Ecto neural progenitor cell (in vitro differentiated cells): ENCODE measurements at places on chromosomes 2 and 18.

DNA sequence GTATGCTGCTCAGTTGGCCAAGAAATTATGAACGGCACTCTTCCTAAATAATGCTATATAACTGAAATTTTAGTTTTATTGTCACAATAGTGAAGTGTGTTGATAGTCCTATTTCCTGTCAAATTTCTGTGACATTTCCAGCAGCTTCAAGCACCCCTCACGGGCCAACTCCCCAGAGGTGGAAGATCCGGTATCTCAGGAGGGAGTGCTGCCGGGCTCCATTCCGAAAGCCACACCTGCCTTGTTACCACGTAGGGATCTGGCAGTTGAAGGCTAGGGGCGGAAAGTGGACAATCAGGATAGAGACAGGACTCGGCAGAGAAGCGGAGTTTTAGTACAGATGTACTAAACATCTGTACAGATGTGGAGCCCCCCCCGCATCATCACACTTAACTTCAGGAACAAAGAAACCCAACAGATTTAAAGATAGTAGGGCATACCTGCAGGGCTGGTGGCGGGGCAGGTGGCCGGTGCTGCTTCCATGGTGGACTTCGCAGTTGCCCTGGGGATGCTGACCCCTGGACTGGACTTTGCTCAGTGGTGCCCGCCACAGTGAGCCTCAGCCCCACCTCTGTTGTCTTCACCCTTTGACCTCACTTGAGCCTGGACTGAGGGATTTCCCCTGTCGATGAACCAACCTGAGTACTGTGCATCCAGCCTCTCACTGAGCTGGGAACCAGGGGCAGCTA, 22.3 kb downstream of the ASAP2 start:
- no peak for DNase-seq

DNA sequence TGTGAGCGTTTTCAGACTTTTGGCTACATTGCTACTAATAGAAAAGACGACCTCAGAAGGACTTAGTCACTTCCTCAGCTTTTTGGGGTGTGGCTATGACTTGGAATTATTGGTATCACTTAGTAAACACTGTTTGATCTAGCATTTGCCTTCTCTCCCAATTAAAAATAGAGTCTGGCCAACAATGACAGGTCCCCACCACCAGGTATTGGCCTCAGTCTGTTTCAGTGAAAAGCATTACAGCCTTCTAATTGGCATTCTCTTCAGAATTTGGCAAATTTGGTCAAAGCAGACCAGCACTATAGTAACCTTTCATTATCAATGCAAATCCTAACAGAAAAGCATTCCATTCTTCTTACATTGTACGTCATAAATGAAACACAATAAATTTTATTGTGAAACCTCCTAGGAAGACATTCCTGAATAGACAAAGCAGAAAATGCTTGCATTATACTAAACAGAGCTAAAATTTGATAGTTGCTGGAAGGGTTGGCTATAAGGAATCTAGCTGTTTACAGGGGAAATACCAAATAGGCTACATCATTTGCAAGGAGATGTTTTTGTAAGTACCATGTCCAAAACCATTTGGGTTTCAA, 613.9 kb downstream of the IRS1 start:
- DNase-seq = no peak

DNA sequence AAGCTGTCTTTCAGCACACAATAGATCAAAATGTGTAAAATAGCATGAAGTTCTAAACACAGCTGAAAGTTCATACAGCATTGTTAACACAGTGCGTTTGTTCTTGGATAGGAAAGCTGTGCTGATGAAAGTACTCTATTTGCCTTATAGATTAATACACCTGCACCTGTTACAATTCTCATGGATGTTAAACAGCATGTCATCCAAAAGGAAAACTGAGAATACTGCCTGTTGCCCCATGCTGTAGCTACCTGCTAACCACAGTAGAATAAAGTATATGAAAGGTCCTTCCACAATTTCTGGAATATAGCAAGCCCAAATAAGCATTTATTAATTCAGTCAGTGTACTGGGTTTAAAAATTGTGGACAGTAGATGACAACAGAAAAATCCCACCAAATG, 166.7 kb upstream of the DTNA start:
- no peak for DNase-seq

- DNase-seq = peak; percentile 56
These were observed 13.2 kb upstream of the ATP6V1B1 start for GRCh38 chr2:70922235-70923234.

DNA sequence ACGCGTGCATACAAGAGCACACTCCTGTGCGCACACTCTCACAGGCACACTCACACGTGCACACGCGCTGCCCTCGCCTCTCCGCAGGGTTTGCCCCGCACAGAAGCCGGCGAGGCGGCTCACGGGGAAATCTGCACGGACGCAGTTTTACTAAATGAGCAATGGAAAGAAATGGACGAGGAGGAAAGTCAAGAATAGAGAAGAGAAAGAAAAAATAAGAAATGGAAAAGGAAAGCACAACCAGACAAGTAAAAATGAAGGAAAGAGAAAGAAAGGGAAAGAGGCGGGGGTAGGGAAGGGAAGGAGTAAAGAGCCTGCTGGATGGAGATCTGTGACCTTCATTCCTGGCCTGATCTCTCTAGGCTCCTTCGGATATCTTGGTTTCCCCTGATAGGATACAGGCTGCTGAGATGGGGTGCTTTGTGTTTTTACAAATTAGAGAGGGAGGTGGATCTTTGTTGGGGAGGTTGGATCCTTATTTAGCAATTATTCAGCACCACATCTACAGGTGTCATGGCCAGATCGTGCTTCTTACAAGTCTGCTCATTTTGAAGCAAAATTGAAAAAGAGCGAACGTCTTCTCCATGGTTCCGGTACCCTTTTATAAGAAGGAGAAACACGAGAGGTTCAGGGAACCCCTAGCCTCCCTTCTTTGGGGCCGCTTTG, 693 bp upstream of the LRP2 start:
- no peak for DNase-seq

GRCh38 chr2:73141896-73142295, 29.1 kb upstream of the RAB11FIP5 start:
- no peak for DNase-seq

GRCh38 chr18:78517973-78518372, 461.6 kb upstream of the SALL3 start:
- DNase-seq = no peak

DNA sequence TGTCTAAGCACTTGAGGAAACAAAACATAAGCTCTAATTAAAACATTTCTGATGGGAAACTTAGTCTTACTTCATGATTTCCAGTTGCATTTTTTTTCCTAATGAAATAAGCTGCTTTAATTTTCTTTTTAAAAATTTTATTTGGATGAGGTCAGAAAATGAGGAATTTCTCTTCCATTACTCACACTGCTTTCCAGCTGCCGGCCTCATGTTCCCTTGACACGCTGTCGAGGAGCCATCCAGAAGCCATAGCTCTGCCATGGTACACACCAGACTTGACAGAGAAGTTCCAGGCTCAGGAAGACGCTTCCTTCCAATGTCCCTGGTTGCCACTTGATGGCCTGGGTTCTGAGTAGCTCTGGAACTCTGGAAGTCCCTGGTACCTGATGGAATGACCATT, 12.1 kb upstream of the MAPRE2 start:
- no peak for DNase-seq

GRCh38 chr2:48620604-48621003, 2.9 kb downstream of the GTF2A1L start:
- no peak for DNase-seq

DNA sequence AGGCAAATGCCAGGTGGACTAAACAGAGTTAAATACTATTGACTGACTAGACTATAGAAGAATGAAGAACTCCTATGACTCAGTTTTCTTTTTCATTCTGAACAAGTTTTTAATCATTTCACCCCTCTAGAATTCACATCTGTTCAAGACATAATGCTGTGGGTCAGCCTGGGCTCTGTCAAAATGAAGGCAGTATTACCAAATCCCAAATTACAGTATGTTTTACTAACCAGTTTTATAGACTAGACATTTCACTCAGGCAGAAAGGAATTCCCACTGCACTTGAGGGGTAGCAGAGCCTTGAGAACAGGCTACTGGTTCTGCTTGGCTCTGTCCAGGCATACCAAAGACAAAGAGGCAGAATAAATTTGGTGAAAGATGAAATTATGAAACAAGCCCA, 511.7 kb downstream of the EPHA4 start:
- DNase-seq = no peak

DNA sequence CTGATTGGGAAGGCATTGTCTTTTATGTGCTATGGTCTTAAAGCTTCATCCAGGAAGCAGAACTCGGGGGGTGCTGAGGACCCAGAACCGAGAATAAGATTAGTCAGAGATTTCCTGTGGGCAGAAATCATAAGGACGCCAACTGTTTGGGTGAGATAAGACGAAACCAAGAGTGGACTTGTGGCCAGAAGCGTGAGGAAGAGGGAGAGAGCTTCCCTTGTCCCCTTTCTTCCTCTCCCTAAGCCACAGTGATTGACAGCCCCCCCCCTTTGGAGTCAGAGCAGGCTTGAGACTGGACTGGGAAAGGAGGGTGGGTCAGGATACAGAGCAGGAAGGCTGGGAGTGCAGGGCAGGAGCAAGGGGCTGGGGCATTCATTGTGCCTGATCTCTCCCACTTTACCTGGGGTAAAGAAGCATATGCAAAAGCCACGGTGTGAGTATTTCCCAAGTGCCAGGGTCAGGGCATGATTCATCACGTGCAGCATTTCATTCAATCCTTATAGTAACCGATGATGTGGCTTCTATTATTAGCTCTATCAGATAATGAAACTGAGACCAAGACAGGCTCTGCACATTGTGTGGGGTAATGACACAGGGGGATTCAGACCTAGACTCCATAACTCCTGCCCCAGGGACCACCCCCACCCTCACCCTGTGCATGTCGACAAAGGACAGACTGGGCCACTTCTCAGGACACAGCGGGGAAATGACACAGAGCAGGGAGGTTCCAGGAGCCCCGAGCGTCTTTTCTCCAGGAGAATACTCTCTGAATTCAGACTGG, 3.0 kb upstream of the IL1RN start:
- DNase-seq = peak; percentile 29

- no peak for DNase-seq
These were observed 209.6 kb downstream of the CYP26B1 start for GRCh38 chr2:71938108-71938507.

DNA sequence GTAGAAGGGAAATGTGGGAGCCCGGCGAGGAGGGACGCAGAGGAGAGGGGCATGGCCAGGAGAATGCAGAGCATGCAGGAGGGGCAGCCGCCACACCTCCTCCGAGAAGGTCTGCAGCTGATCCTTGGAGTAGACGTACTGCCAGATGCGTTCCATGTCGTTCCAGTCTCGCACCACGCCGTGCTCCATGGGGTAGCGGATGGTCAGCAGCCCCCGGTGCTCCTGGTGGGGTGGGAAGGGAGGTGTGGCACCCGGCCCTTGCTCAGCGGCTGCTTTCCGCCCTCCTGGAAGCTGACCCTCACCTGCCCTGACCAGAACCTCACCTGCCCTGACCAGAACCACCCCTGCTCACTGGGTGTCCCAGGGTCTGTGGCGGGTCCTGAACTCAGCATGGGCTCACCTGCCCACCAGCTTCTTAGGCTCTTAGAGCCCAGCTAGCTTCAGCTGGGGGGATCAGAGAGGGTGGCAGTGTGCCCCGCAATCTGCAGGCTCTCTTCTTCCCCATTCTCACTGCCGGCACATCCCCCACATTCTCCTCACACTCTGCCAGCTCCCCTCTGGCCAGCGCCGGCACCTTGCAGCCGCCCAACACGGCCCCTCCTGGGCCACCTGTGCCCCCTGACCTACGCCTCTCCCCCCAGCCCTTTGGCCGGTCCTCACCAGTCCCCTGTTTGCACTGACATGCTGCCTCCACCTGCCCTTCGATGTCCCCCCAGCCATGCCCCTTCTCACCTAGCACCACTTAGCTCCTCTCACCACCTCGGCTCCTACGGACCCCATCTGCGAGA, 4.4 kb downstream of the ACTR1B start:
- DNase-seq = no peak

DNA sequence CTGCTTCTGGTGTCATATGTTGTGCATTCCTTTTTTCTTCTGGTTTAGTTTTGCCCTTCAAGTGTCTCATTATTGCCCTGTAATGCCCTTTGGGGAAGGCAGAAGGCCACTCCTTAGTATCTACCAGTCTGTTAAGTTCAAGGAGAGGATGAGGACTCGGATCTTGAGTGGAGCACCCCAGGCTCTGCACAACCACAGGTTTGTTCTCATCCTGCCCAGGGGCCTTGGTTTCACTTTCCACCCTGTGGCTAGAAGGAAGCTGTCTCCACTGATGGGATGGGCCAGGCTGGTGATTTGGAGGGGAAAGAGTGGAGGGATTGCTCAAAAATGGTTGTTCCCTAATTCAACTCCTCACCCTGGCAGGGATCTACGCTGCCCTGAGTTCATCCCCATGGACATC, 30.2 kb upstream of the RAB11FIP5 start:
- no peak for DNase-seq

- no peak for DNase-seq
These were observed 73.1 kb downstream of the CPO start for GRCh38 chr2:207012461-207012860.

GRCh38 chr2:161586517-161587167, 37.6 kb upstream of the SLC4A10 start:
- DNase-seq = no peak

- no peak for DNase-seq
These were observed 37.9 kb upstream of the GBX2 start for GRCh38 chr2:236205867-236206645.

GRCh38 chr2:55431982-55432627, 12.4 kb upstream of the CCDC88A start:
- no peak for DNase-seq

GRCh38 chr2:234388591-234388990, 108.3 kb downstream of the ARL4C start:
- DNase-seq = no peak

- DNase-seq = no peak
These were observed 223.2 kb upstream of the COPS8 start for GRCh38 chr2:236862526-236862925.

DNA sequence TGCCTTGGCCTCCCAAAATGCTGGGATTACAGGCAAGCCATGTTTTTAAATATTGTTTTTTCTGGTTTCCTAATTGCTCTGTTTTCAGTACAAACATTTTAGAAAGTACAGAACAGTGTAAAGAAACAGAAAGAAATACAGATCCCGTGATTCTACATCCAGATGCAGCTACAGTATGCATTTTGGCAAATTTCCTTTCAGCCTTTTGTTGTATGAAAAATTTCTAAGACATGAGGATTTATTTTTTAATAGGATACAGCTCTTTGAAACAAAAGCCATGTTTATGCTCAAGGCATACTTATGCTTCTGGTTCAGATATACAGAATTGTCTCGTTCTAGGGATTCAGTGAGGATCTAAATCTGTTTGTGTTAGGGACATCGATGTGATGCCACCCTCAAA, 109.5 kb downstream of the MAP2 start:
- DNase-seq = no peak

DNA sequence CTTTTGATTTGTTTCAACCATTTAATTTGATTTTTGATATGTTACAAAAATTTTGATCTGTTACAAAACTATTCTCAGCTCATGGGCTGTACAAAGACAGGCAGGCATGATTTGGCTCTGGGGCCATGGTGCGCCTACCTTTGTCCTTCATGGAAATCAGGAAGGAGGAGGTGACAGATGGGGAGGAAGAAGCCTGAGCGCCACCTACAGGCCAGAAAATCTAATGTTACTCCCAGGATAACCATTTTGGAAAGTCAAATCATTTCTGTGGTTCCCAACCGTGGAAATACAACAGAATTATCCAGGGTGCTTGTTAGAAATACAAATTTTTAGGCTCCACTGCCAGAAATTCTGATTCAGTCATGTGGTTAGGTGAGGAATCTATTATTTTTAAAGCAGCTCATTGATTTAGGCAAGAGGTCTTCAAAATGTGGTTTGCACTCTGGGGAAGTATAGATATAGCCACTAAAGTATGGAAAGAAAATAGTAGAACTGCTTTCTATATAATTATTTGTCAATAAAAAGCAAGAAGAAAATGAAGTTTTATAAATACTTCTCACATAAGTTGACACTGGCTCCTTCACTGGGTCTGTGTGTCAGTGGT, 93.9 kb downstream of the EVA1A start:
- DNase-seq = peak; percentile 62
